GM03348 (cell line): ENCODE measurements at places on chromosomes 6 and 20.

DNA sequence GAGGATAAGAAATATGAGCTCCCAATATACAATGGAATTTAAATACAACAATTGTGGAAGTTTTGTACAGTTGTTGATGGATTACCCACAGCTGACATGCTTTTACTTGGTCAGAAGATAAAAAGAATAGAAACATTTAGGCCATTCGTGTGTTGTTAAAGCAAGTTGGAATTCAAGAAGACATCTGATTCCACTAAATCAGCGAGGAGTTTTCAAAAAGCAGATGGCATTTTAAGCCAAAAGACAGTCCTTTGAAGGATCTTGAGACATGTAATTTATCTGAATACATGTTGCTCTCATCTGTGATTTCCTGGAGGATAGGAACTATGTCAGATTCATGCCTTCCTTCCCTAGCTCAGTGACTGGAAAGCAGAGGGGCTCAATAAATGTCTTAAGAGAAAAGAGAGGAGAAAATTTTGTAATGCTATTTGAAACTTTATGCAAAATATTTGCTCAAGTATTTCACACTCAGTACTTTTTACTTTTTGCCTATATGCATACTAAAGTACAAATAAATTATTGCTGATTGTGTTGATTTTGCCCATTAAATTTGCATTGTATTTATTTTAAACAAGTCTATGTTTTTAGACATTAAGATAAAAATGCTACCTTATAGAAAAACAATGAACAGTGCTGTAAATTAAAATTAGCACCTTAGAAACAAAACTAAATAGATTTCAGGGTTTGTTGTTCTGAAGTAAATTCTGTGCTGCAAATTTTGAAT, 733.8 kb upstream of the FLRT3 start:
- DNase-seq = no peak

DNA sequence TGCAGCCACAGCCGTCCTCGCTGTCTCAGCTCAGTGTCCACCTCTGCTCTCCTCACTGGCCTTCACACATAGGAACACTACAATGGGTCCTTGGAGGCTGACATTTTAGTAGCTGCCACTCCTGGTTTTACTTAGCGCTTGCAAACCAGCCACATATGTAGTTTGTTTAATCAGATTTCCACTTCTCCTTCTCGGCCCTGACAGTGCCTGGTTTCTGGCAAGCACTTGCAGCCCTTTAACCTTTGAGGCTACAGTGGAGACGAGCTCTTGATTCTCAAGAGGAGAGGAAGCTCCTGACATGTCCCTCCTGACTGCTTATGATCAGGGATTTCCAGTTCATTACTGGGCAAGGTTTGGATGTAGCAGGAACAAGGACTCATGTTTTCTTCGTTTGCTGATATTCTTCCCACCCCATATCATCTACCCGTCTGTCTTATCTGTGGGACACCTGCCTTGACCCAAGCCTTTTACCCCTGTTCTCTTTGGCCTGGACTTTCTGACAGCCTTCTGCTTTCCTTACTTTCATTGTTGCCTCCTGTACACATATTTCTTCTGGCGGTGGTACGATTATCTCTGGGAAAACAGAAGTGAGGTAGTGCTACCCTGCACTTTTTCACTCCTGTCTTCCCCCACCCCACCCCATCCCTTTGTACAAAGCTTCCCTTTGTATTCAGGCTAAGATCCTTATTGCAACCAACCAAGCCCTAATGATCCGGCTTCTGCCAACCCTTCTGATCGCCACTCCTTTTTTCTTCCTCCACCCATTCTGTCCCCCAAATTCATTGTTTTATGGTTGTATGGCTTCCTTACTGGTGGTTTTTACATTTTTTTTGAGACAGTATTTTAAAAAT, 31.2 kb downstream of the CEP43 start:
- no peak for DNase-seq

GRCh38 chr6:21144928-21145327, 448.6 kb upstream of the SOX4 start:
- no peak for DNase-seq

DNA sequence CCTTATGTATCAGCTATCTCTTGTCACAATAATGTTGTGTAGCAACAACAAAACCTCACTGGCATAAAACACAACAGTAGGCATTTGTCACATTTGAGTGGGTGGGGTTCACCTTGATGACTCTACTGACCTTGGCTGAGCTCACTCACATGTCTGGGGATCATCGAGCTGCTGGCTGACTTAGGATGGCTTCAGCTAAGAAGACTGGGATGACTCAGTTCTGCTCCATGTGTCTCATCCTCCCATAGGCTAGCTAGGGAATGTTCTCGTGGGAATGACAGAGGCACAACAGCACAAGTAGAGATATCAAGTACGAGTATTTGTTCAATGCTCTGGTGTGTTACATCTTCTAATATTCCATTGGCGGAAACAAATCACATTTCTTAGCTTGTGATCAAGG, 167.9 kb downstream of the PLCB1 start:
- DNase-seq = no peak

GRCh38 chr6:52535711-52536423, 41.0 kb downstream of the TRAM2 start:
- no peak for DNase-seq
